ENCODE measurements at places on chromosomes 4 and X.

GRCh38 chr4:147136751-147137150 lies 191.1 kb upstream of the TTC29 start:
- no peak for DNase-seq

DNA sequence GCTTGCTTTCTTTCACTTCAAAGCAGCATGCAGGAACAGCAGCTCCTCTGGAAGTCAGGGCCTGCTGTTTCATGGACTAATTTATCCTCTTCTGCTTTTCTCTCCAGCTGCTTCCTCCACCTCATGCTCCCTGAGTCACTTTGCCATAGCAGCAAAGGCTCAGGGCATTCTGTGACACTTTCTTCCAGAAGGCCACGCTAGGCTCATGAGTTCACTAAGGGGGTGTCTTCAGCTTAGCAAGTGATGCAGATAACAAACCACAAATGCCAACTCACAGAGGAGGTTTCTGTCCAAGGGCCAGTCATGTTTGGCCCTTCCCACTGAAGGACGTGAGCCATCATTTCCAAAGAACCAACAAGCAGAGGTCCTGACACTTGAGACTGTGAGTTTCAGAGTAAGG lies 200.2 kb downstream of the ADGRA3 start:
- DNase-seq = no peak

- no peak for DNase-seq
Observed at GRCh38 chr4:88014386-88014905, 7.0 kb downstream of the PKD2 start.

DNA sequence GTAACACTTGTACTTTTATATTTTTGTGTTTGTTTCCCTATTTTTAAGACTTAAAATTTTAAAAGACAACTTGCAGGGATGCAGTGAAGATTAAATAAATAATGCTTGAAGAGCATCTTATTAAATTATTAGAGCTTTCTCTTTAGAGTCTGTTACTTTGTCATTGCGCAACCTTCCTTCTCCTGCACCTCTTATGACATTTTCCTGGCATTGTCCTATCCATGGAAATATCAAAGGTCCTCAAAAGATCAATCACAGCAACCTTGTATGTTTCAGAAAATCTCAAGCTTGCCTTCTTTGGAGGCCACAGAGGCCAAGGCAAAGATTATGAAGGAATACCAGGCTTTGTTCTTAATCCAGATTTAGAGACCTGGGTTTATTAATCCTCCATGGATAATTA lies 116.3 kb downstream of the GRXCR1 start:
- DNase-seq = no peak

- DNase-seq = no peak
Observed at GRCh38 chrX:153349952-153350351, 16.0 kb downstream of the ZNF275 start.

- no peak for DNase-seq
Observed at GRCh38 chr4:150582873-150583286, 929 bp downstream of the MAB21L2 start.

DNA sequence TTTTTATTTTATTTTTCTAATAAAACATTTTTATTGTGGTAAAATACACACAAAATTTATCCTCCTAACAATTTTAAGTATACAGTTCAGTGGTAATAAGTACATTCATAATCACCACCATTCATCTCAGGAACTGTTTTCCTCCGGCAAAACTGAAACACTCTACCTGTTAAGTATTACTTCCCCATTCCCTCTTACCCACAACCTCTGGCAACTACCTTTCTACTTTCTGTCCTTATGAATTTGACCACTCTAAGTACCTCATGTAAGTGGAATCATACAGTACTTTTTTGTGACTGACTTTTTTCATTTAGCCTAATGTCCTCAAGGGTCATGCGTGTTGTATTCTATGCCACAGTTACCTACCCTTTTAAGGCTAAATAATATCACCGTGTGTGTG lies 21.1 kb upstream of the HSFX4 start:
- DNase-seq = no peak

DNA sequence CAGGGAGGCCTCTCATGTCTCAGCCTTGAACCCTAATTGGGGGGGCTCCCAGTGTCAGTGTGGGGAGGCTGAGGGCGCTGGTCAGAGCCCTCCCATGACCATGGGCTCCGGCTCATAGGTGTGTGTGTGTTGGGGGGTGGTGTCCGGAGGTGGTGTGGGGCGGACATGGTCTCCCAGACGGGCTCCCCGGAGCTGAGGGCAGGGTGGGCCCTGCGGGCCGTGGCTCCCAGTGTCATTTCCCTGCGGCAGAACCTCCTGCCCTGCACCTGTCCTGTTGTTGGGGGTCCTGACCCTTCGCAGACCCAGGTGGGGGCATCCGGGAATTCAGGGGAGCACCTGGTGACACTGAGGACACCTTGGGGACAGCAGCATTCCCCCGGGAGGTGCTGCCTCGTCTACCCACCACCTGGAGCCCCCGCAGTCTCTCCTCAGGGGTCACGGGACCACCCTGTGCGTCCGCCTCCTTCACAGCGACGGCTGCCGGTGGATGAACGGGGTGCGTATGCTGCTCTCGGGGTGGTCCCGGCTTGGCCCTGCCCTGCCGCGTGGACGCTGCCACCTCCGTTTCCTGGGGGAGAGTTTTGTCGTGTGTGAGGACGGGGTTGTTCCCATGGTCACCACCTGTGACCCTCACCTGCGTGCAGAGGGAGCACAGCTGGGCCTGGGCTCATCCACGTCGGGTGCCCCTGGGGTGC lies 14.5 kb upstream of the GTPBP6 start:
- DNase-seq = no peak

DNA sequence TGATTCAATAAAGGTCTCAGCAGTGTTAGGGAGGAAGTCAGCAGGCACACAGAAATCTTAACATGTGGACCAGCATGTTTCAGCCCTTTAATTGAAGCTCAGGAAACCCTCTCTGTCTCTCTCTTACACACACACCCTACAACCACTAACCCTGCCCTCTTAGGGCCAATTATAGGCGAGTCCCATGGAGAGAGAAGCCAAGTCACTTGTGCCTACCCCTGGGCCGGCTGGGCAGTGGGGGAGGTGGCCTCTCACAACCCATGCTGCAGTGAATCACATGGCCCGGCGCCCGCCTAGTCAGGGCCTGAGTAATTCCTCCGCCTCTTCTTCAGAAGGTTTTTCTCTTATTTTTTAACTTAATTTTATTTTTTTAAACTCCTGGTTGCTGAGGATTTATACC lies 3.7 kb downstream of the FGD1 start:
- no peak for DNase-seq

- DNase-seq = no peak
Observed at GRCh38 chrX:73577361-73577760, 14.4 kb downstream of the CHIC1 start.

- no peak for DNase-seq
Observed at GRCh38 chrX:132631579-132632232, 142.9 kb upstream of the MBNL3 start.

Measured in SHP77 (cell line).